ENCODE measurements at places on chromosomes 13 and 19. TPM values are rescaled to one million over a fixed set of nuclear protein-coding genes. Genes with fewer than 3 reads are reported as not detected.

- H3K27me3 ChIP-seq = no peaks in the 10 kb centered on the region
- peak; percentile 90 for DNase-seq
- no peaks in the 10 kb centered on the region for H3K4me1 ChIP-seq
- no peak overlapping the region for H3K27ac ChIP-seq
- no peak overlapping the region for H3K4me3 ChIP-seq
- H3K36me3 ChIP-seq = no peaks in the 10 kb centered on the region
These were observed 16.4 kb upstream of the CYP2B6 start for GRCh38 chr19:40974633-40975037.

PRODH2 gene
- not detected for total RNA-seq

- no peak overlapping the region for H3K27ac ChIP-seq
- H3K4me1 ChIP-seq = no peaks in the 10 kb centered on the region
- DNase-seq = no peak
- no peak overlapping the region for H3K4me3 ChIP-seq
- no peaks in the 10 kb centered on the region for H3K36me3 ChIP-seq
These were observed 9.3 kb upstream of the CDX2 start for GRCh38 chr13:27978301-27978968.

IZUMO1 gene
- not detected for total RNA-seq

PLD3 gene
- 83.2 TPM for total RNA-seq

GRCh38 chr19:47268028-47268427 lies 6.7 kb upstream of the INAFM1 start:
- H3K4me1 ChIP-seq = peaks cover 7% of the 10 kb centered on the region
- H3K27ac ChIP-seq = no peak overlapping the region
- H3K27me3 ChIP-seq = no peaks in the 10 kb centered on the region
- no peak for DNase-seq
- no peak overlapping the region for H3K4me3 ChIP-seq
- no peaks in the 10 kb centered on the region for H3K36me3 ChIP-seq

AMER2 gene
- total RNA-seq = not detected

DNA sequence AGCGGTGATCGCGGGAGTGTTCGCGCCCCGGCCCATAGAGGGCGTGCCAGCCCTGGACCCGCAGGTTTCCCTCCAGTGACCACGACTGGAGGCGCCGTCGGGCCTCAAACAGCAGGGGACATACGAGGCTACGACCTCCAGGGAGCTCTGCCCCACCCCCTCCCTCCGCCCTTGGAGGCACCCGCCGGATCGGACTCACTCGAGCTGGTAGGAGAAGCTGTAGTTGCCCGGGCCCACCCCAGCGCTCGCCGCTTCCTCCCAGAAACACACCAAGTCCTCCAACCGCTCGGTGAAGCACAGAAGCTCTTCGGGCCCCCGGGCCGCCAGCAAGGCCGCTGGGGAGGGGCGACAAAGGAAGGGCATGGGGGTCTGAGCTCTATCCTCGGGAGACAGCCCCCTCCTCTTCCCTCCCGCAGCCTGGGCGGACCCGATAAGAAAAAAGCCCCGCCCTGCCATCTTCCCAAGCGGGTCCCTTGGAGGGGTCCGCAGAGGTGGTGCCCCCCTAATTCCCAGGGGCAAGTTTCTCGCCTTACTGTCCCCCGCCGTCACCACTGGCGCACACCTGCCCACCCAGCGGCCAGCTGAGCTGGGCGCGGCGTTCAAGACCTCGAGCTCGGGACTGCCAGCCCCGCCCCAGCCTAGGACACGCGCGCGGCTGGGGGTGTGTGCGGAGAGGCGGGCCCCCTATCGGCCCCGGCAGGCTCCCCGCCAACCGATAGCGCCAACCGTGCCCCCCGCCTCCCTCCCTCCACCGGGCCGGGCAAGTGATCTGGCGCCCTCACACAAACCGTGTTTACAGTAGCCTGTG lies 1.0 kb downstream of the EPOR start:
- peak; percentile 58 for DNase-seq
- peak overlapping the region; percentile 89 for H3K4me3 ChIP-seq
- no peak overlapping the region for H3K27ac ChIP-seq
- peaks cover 38% of the 10 kb centered on the region for H3K4me1 ChIP-seq
- 0 out of 2 replicates have a peak, but pooled peaks cover under 1% of the 10 kb centered on the region for H3K36me3 ChIP-seq
- H3K27me3 ChIP-seq = no peaks in the 10 kb centered on the region

TEKTIP1 gene
- not detected for total RNA-seq

DNA sequence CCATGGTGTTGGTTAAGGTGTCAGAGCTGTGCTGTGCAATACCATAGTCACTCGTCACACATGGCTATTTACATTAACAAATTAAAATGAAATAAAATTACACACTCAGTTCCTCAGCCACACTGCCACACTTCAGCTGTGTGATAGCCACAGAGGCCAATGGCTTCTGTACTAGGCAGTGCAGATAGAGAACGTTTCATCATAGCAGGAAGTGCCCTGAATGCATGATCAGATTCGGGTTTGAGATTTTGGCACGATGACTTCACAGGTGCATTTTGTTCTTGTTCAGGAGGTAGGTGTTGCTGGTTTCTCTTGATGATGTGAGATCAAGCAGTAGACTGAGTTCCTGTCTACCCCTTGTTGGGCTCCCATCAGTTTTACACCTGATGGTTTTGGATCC lies 6.5 kb downstream of the ARMC6 start:
- peak overlapping the region; percentile 21 for H3K27ac ChIP-seq
- peak; percentile 61 for DNase-seq
- H3K4me1 ChIP-seq = peaks cover 14% of the 10 kb centered on the region

- no peaks in the 10 kb centered on the region for H3K36me3 ChIP-seq
- H3K4me3 ChIP-seq = peak overlapping the region; percentile 60
- H3K27me3 ChIP-seq = no peaks in the 10 kb centered on the region
- H3K4me1 ChIP-seq = peaks cover 8% of the 10 kb centered on the region
- no peak overlapping the region for H3K27ac ChIP-seq
- no peak for DNase-seq
These were observed 1.9 kb upstream of the KLK15 start for GRCh38 chr19:50835103-50835784.

PRTN3 gene
- total RNA-seq = not detected

STARD13 gene
- total RNA-seq = 1.2 TPM

GRCh38 chr13:85806553-85807175 lies 7.4 kb upstream of the SLITRK6 start:
- no peaks in the 10 kb centered on the region for H3K27me3 ChIP-seq
- no peaks in the 10 kb centered on the region for H3K36me3 ChIP-seq
- no peak overlapping the region for H3K27ac ChIP-seq
- 0 out of 2 replicates have a peak overlapping the region, but pooled peaks have one; percentile 16 for H3K4me3 ChIP-seq
- H3K4me1 ChIP-seq = peaks cover 20% of the 10 kb centered on the region

SIGLEC11 gene
- total RNA-seq = not detected

GRCh38 chr13:48086272-48086671 lies 8.6 kb downstream of the MED4 start:
- H3K4me3 ChIP-seq = no peak overlapping the region
- no peak overlapping the region for H3K27ac ChIP-seq
- DNase-seq = no peak
- H3K36me3 ChIP-seq = peaks cover 32% of the 10 kb centered on the region
- peaks cover 10% of the 10 kb centered on the region for H3K4me1 ChIP-seq

FOXA3 gene
- not detected for total RNA-seq

MUC16 gene
- not detected for total RNA-seq

CEACAM7 gene
- total RNA-seq = not detected

PLIN5 gene
- not detected for total RNA-seq

GRCh38 chr19:4910594-4911281 lies 1.4 kb downstream of the UHRF1 start:
- peak overlapping the region; percentile 98 for H3K4me3 ChIP-seq
- H3K27me3 ChIP-seq = no peaks in the 10 kb centered on the region
- DNase-seq = peak; percentile 53

GRCh38 chr13:80901530-80901929 lies 560.6 kb upstream of the SPRY2 start:
- H3K36me3 ChIP-seq = no peaks in the 10 kb centered on the region
- DNase-seq = no peak
- H3K27me3 ChIP-seq = no peaks in the 10 kb centered on the region
- no peaks in the 10 kb centered on the region for H3K4me1 ChIP-seq
- H3K4me3 ChIP-seq = no peak overlapping the region

- no peak for DNase-seq
- H3K36me3 ChIP-seq = no peaks in the 10 kb centered on the region
- peaks cover 4% of the 10 kb centered on the region for H3K4me1 ChIP-seq
- H3K27ac ChIP-seq = no peak overlapping the region
These were observed 344.6 kb downstream of the DNAJC15 start for GRCh38 chr13:43368003-43368402.

DNA sequence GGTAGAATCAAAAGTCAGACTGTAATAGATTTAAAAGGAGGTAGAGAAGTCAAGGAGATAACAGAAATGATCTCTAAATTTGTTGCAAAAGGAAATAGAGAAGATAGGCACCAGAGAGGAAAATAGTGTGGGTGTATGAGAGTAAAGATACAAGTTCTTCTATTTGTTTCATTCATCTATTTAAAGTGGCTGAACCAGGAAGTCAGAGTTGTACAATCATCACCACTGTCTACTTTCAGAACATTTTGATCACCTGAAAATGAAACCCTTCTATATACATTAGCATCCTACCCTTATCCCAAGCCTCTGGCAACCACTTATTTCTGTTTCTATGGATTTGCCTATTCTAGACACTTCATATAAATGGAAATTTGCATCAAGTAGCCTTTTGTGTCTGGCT lies 36.7 kb downstream of the INTS6 start:
- no peak overlapping the region for H3K4me3 ChIP-seq
- H3K36me3 ChIP-seq = peaks cover 78% of the 10 kb centered on the region
- H3K27ac ChIP-seq = no peak overlapping the region

DNA sequence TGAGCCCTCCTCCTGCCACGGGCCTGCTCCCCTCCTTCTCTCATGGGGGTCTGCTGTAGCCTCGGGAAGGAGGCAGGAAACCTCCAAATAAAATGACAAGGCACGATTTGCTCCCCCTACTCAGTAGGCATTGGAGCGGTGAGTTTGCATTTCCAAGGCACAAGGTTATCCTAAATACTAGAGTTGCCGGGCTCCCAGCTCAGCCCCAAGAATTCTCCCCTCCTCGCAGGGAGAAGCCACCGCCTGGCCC lies 1.5 kb downstream of the CEBPA start:
- H3K27ac ChIP-seq = no peak overlapping the region
- no peaks in the 10 kb centered on the region for H3K4me1 ChIP-seq
- no peak overlapping the region for H3K4me3 ChIP-seq
- H3K36me3 ChIP-seq = no peaks in the 10 kb centered on the region

PTGIR gene
- total RNA-seq = not detected

DNA sequence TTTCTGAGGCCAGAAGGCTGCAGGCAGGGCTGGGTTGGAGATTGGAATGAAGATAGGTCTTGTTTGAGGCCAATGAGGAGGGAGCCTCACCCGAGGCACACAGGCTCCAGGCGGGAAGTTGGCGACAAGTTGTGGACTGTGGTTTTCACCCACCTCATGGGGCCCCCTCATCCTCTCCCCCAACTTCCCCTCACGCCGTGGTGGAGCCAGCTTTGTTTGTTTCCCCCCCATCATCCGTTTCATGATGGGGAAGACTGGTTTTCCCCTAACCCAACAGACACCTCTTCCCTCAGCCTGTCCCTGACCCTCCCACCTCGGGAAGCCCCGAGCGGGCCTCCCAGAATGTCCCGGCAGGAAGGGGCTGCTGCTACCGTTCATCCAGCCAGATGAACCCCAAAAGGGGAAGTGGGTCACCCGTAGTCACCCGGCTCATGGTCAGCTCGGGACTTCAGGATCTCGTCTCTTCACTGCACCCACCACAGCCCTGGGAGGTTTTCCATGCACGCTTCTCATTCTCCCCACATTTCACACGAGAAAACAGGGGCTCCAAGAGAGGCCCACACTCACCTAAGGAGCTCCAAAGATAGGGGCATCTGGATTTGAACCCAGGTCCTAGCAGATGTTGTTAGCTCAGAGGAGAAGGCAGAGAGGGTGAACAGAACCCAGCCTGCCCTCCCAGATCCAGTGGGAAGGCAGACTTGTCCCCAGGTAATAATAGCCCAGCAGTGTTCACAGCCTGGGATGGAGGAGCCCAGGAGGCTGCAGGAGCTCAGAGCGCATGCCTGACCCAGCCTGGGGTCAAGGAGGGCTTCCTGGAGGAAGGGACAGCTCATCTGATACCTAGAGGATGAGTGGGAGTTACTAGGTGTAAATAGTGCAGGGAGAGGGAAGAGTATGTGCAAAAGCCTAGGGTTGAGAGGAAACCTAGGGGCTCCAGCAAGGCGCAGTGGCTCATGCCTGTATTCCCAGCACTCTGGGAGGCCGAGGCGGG lies 23.5 kb downstream of the CEACAM16 start:
- H3K4me1 ChIP-seq = peaks cover 5% of the 10 kb centered on the region
- no peaks in the 10 kb centered on the region for H3K27me3 ChIP-seq
- no peak for DNase-seq
- H3K27ac ChIP-seq = no peak overlapping the region
- no peaks in the 10 kb centered on the region for H3K36me3 ChIP-seq

GRCh38 chr13:43057653-43058317 lies 34.4 kb downstream of the DNAJC15 start:
- H3K27ac ChIP-seq = peak overlapping the region; percentile 88
- H3K36me3 ChIP-seq = peaks cover 11% of the 10 kb centered on the region
- no peaks in the 10 kb centered on the region for H3K27me3 ChIP-seq
- no peak overlapping the region for H3K4me3 ChIP-seq
- H3K4me1 ChIP-seq = peaks cover 65% of the 10 kb centered on the region
- no peak for DNase-seq

GRCh38 chr13:110057052-110057451 lies 249.9 kb downstream of the COL4A1 start:
- no peaks in the 10 kb centered on the region for H3K36me3 ChIP-seq
- H3K27me3 ChIP-seq = no peaks in the 10 kb centered on the region
- no peak for DNase-seq
- no peaks in the 10 kb centered on the region for H3K4me1 ChIP-seq
- no peak overlapping the region for H3K4me3 ChIP-seq

DNA sequence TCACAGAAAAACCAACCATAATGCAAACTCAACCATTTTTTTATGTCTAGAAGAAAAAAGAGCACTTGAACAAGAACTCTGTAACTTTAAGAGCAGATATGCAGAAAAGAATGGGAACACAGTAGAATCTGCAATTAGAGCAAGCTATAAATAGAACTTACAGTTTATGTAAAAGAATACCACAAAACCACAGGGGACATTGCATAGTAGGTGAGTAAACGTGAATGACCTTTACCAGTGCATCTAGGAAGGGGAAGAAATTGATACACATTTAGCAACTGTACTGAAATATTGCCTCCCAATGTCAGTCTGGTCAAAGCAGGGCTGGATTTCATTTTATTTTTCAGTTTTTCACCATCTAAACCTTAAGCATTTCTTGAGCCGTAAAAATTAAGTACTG lies 242.2 kb upstream of the EDNRB start:
- no peak for DNase-seq
- no peaks in the 10 kb centered on the region for H3K27me3 ChIP-seq
- no peak overlapping the region for H3K27ac ChIP-seq

GRCh38 chr13:91574766-91575165 lies 176.3 kb downstream of the GPC5 start:
- H3K4me1 ChIP-seq = no peaks in the 10 kb centered on the region
- no peak overlapping the region for H3K4me3 ChIP-seq
- H3K36me3 ChIP-seq = no peaks in the 10 kb centered on the region
- DNase-seq = no peak
- H3K27ac ChIP-seq = no peak overlapping the region

GRCh38 chr13:21033856-21034602 lies 27.4 kb downstream of the LATS2 start:
- no peak for DNase-seq
- H3K36me3 ChIP-seq = no peaks in the 10 kb centered on the region
- no peak overlapping the region for H3K27ac ChIP-seq
- no peak overlapping the region for H3K4me3 ChIP-seq
- peaks cover 2% of the 10 kb centered on the region for H3K4me1 ChIP-seq

SUGP1 gene
- 49.5 TPM for total RNA-seq

KLF16 gene
- total RNA-seq = 13.2 TPM

GRCh38 chr13:60627071-60627686 lies 230.2 kb downstream of the TDRD3 start:
- no peaks in the 10 kb centered on the region for H3K36me3 ChIP-seq
- DNase-seq = peak; percentile 79
- H3K4me3 ChIP-seq = no peak overlapping the region
- H3K27me3 ChIP-seq = no peaks in the 10 kb centered on the region
